ENCODE measurements at places on chromosomes 1 and 21.

- DNase-seq, result no peak
These were observed 22.8 kb downstream of the A3GALT2 start for GRCh38 chr1:33297911-33298622.

DNA sequence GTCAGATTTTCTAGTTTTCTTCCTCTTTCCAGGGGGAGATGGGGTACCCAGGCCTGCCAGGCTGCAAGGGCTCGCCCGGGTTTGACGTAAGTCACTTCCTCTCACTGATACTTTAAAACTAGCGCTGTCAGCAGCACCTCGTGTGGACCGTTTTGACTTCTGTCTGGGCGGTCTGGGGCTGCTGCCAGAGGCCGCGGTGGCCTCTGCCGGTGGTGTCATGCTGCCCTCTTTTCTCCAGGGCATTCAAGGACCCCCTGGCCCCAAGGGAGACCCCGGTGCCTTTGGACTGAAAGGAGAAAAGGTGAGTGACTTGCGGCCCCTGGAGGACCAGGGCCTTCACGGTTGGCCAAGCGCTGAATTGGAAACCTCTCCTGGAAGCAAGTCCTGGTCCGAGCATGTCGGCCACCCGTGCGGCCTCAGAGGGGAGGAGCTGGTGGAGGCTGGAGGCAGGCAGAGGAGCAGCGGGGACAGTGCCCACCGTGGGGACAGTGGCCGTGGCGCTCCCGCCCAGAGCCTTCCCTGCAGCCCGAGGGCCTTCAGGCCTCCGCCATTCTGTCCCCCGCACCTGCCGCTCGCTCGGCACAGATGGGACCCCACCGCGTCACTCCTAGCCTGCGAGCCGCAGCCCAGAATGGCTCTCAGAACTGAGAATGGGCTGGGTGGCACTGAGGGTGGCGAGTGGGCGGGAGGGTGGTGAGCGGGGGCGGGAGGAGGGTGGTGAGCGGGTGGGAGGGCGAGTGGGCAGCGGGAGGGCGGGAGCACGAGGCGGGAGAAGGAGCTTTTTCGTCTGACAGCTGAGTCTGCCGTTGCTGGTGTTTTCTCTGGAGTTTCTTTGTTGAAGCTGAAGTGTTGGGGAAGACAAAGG is 9.4 kb downstream of the COL6A1 start:
- no peak for DNase-seq

DNA sequence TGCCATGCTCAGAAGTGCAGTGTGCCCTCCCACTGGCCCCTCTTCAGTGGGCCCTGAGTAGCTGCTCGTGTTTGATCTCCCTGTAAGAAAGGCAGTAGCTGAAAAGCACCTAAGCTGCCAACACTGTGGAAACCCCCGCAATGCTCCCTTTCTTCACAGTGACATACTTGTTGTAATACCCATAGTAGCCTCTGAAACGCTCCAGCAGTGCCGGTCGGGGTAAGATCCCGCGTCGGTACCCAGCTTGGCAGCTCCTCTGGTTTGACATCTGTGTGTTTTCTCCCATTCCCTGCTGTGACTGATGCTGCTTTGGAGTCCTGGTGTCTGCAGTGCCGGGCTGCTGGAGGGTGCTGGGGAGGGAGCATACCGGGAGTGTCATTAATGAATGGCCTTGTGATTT is 3.6 kb downstream of the CHAF1B start:
- no peak for DNase-seq

DNA sequence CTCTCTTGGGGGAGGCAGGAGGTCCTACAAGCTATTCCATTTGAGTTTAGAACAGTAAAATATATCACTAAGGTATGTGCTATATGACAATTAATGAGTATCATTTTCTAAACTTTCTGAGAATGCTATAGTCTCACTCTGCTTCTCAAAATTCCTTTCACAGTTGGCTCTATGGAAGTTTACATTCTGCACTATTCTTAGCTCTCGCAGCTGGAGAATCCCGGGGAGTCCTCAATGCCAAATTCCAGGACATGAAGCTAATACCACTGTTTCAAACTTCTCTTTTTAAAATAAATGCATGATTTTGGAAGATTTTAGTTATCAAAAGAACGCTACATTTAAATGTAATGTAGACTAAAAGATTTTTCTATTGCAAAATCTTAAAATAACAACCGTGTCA is 22.4 kb upstream of the PALMD start:
- DNase-seq, result no peak

GRCh38 chr1:160365325-160365724 is 1.5 kb upstream of the NHLH1 start:
- DNase-seq, result no peak

DNA sequence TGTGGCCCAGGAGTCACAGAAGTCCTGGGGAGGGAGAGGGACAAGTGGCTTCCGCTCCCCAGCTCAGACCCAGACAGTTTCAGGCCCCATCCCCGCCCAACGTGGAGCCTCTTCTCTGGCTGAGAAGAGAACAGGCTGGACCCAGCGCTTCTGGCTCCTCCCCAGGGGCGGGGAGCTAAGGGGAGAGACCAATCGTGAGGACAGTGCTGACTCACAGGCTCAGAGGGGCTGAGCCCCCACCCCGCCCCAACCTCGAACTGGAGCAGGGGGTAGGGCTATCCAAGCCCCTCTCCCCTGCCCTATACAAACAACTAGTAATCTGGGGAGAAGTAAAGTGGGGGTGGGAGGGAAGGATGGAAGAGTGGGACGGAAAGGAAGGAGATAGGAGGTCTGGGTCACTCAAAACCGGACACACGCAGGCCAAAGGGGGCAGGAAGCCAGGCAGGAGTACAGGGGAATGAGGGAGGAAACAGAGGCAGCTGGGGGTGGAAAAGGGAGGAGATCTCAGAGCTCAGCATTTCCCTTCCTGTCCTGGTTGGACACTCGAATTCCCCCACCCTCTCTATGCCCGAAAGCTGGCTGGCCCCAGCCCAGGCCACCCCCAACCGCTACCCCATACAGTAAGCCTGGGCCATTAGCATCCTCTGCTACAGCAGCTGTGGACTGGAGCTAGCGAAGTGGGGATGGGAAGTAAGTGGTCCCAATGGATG is at the start of gene SHC1:
SHC1 (minus strand) TSS at position 117 of the 710 bp plus-strand sequence. CDS start 221 bp downstream, outside the sequence.
- DNase-seq, result no peak

Measured in cortex of kidney (tissue), 1 donor.